ENCODE measurements at places on chromosomes 2 and 18. TPM values are rescaled to one million over a fixed set of nuclear protein-coding genes. Genes with fewer than 3 reads are reported as not detected.
A peak's percentile ranks its signal among the peaks of the same experiment; 100 is the strongest.

GRCh38 chr2:140295767-140296166 lies 1515.6 kb upstream of the NXPH2 start:
- no peak overlapping the region for H3K27ac ChIP-seq
- H3K36me3 ChIP-seq = no peaks in the 10 kb centered on the region
- H3K27me3 ChIP-seq = no peaks in the 10 kb centered on the region
- no peaks in the 10 kb centered on the region for H3K4me1 ChIP-seq
- no peak overlapping the region for H3K4me3 ChIP-seq
- no peak for ATAC-seq

Gene EVX2
- total RNA-seq = 0.08 TPM

DNA sequence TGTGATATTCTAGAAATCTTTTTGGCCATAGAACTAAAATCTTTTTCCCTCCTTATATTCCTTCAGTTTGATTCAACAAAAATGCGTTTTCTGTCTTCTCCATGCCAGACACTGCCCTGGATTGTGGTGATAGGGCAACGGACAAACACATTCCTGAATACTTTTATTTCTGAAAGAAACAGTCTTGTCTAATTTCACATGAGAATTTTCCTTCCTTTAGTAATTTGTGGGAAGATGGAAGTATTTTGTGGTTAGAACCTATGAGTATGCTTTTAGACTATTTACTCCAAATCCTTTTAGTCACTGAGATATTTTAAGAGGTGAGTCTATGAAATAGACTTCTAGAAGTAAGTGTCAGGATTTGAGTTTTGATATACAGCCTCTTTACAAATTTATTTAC lies 49.6 kb downstream of the COL5A2 start:
- no peaks in the 10 kb centered on the region for H3K27me3 ChIP-seq
- H3K27ac ChIP-seq = no peak overlapping the region
- ATAC-seq = no peak
- peaks cover 5% of the 10 kb centered on the region for H3K4me1 ChIP-seq
- no peaks in the 10 kb centered on the region for H3K36me3 ChIP-seq

Gene RTP5
- not detected for total RNA-seq

DNA sequence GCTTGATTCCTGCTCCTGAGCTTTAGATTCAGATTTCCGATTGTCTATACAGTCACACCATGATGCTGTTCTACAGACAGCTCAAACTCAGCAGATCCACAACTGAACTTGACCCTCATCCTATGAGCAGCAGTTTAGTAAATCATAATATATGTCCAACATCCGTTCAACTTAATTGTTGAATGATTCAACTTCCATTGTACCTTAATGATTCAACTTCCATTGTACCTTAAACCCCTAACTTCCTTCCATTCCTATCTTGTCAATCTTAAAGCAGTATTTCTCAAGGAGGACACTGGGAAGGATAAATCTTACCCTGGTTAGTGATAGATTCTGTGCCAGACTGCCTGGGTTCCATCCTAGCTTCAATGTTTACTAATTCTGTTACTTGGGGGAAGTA lies 60.1 kb downstream of the PIGN start:
- no peak overlapping the region for H3K4me3 ChIP-seq
- H3K36me3 ChIP-seq = no peaks in the 10 kb centered on the region
- no peak overlapping the region for H3K27ac ChIP-seq
- no peaks in the 10 kb centered on the region for H3K4me1 ChIP-seq

DNA sequence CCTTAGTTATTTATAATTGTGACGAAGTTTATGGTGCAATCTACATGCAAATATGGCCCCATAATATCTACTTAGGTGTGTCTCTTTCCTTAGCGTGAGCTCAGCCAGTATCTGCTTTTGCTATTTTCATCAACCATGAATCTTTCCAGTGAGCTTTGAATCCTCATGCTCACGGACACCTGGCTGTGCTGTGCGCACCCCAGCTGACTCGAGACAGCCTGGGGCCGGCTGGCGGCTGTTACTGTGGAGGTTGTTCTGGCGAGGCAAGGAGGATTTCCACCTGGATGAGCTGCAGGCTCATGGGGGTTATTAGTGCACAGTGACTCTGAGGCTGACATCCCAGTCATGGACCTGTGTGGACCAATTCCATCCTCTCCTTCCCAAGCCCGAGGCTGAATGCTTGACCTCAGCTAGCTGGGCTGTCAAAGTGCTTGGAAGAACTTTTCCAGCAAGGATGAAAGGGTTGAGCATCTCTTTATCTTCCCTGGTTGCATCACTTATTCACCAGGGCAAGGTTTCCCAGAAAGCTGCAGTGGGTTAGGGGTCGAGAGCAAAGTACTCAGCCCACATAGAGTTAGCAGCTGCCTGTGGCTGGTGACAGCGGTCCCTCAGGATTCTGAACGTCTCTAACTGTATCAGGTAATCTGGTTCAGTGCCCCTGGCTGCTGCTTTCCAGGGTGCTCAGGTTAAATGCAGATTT lies 141.7 kb downstream of the ARL4C start:
- H3K27me3 ChIP-seq = peaks cover 4% of the 10 kb centered on the region
- no peaks in the 10 kb centered on the region for H3K36me3 ChIP-seq
- no peaks in the 10 kb centered on the region for H3K4me1 ChIP-seq

DNA sequence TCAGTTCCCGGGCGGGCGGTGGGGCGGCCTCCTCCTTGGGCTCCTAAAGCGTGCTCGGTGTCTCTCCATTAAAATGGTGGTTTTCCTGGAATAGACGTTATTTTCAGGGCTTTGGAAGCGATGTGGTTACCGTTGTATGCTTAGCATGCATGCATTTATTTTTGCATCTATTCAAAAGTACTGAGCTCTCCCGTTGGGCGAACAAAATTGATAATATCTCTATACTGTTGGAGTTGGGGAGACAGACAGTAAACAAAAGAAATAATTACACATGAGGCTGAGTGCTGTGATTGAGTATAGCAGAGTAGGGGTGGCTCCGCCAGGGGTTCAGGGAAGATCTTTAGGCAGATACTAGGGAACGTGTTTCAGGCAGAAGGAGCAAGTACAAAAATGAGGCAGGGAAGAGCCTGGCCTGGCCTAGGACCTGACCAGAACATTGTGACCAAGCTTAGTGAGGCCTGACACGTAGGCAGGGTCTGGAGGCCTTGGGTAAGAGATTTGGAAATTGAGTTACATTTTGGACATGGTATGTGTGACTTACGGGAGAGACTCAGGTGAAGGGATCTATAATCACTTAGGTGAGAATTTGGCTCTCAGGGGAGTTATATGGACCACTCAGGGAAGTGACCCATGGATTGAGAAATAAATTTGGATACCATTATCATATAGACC lies 674 bp downstream of the NCAPH start:
- H3K4me3 ChIP-seq = peak overlapping the region; percentile 70
- peaks cover 16% of the 10 kb centered on the region for H3K4me1 ChIP-seq
- H3K27me3 ChIP-seq = no peaks in the 10 kb centered on the region
- ATAC-seq = no peak
- peak overlapping the region; percentile 89 for H3K27ac ChIP-seq
- H3K36me3 ChIP-seq = no peaks in the 10 kb centered on the region

Gene CHRNG
- total RNA-seq = not detected

DNA sequence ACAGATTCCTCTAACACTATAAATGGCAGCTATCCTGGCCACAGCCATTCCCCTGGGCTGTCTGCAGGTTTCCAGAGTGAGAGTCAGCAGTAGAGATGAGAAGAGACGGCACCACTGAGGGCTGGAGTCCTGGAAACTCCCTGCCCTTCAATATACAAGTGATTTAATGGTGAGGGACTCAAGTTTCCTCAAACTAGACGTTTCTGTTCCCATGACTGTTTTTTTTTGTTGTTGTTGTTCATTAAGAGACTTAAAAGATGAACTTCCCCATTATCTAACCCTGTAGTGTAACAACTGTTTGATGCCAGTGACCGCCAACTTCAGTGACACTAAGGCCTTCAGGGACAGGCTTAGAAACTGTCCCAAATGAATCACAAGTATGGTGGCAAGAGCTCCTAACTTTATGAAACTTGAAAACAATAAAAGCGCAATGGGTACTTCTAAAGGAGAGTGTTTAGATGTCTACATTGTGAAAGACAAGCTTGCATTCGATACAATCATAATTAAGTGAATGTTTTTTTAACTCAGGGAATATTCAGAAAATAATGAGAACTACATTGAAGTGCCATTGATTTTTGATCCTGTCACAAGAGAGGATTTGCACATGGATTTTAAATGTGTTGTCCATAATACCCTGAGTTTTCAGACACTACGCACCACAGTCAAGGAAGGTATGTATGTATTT lies 34.0 kb downstream of the IL1R2 start:
- H3K4me3 ChIP-seq = no peak overlapping the region
- no peaks in the 10 kb centered on the region for H3K36me3 ChIP-seq
- H3K4me1 ChIP-seq = peaks cover 47% of the 10 kb centered on the region

Gene NAT8
- total RNA-seq = not detected

- no peak for ATAC-seq
- no peak overlapping the region for H3K27ac ChIP-seq
- H3K27me3 ChIP-seq = peaks cover 6% of the 10 kb centered on the region
- no peaks in the 10 kb centered on the region for H3K4me1 ChIP-seq
- H3K36me3 ChIP-seq = no peaks in the 10 kb centered on the region
Observed at GRCh38 chr2:70746094-70746974, 21.7 kb downstream of the ADD2 start.

Gene SERPINB12
- total RNA-seq = not detected

DNA sequence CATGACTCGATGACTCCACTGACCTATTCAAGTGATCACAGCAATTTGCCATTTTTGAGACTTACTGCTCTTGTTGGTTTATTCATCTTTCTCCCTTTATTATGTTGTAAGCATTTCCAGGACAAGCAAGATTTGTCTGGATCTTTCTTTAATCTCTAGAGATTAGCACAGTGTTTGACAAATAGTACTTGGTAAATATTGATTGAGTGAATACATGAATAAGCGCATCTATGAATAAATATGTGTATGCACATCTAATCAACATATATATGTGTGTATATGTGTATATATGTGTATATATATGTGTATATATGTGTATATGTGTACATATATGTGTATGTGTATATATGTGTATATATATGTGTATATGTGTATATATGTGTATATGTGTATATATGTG lies 7.3 kb downstream of the TMX3 start:
- H3K27ac ChIP-seq = no peak overlapping the region
- H3K4me1 ChIP-seq = no peaks in the 10 kb centered on the region
- peaks cover 7% of the 10 kb centered on the region for H3K36me3 ChIP-seq

DNA sequence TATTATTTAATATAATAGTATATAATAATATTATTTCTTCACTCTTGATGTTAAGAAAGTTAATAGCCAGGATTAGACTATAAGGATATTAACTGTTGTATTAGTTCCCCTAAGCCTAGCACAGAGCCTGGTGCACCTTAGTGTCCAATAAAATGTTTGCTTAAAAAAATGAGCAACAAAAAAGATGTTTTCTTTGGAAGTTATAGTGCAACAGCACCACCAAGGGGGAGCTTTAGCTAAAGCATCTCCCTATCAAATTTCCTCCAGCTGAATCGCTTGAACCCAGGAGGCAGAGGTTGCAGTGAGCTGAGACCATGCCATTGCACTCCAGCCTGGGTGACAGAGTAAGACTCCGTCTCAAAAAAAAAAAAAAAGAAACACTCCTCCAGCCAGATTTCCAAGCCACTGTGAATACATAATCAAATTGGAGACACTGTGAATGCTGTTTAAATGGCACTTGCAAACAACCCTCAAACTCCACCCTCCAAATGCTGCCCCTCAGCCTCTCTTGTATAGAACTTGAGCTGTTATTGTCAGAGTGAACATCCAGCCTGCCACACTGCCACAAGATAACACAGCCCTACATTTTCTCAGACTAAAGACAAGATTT lies 221.9 kb downstream of the DYM start:
- H3K4me3 ChIP-seq = no peak overlapping the region
- H3K4me1 ChIP-seq = no peaks in the 10 kb centered on the region
- peaks cover 12% of the 10 kb centered on the region for H3K36me3 ChIP-seq
- H3K27me3 ChIP-seq = no peaks in the 10 kb centered on the region
- ATAC-seq = no peak

DNA sequence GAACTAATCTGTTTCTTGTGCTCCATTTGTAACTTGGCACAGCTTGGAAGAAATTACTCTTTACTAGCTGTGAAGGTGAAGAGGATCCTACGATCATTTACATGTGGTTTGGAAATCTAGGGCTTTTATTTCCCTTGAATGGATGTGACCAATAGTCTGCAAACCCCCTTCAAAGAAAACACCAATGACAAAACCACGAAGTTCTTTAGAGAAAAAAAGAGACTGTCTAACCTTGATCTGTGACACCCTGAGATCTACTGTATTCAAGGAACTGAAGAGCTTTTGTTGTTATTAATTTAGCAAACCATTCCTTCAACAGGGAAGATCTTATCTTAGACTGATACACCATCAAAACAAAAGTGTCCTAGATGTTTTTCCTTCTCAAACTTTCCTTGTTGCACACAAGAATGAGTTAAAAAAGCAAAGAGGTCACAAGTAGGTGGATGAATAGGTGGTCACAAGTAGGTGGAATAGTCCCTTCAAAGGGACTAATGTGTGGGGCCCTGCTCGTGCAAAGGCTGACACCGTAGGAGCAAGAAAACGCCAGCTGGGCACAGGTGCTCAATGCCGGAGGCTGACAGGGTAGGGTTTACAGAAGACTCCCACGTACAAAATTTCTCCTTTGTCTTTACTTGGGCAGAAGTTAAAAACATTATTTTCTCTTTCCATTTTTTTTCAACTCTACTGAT lies 95.6 kb upstream of the ITGB6 start:
- ATAC-seq = no peak
- peaks cover 62% of the 10 kb centered on the region for H3K4me1 ChIP-seq
- H3K27ac ChIP-seq = no peak overlapping the region

DNA sequence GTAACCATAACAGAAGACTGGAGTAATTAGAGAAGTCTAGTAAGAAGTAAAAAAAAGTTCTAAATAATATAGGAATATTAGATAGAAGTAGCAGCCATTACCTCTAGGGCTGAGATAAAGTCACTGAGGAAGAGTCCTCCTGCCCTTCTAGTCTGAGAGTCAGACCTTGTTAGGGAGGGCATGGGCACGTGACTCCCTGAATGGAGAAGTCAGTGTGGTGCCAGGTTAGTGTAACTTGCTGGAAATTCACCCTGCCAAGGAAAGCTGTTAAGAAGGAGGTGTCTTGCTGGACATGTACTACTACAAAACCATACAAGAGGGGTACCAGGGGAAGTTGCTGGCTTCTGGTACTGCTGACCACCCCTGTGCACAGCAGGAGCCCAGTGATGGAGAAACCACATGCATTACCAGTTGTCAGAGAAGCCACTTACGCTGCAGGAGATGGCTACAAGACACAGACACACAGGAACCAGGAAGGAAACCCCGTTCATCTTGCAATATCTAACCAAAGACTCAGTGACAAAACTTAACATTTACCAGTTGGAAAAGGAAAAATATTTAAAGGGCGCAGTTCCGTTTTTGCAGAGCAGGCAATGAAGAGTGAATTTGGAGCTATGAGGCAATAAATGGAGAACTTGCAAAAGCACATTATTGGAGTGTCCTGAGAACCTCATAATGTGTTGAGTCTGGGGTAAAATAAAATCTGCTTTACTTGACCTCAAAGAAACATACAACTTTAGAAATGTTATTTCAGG lies 77.2 kb upstream of the TLK1 start:
- no peak for ATAC-seq
- H3K36me3 ChIP-seq = no peaks in the 10 kb centered on the region

Gene TXNDC2
- total RNA-seq = not detected

GRCh38 chr2:181022652-181023051 lies 42.2 kb downstream of the UBE2E3 start:
- no peak overlapping the region for H3K27ac ChIP-seq
- no peaks in the 10 kb centered on the region for H3K27me3 ChIP-seq
- H3K4me1 ChIP-seq = peaks cover 6% of the 10 kb centered on the region
- no peak for ATAC-seq
- H3K36me3 ChIP-seq = no peaks in the 10 kb centered on the region
- H3K4me3 ChIP-seq = no peak overlapping the region

Gene CCDC85A
- total RNA-seq = 2.6 TPM

GRCh38 chr2:41610501-41611190 lies 437.2 kb upstream of the PKDCC start:
- no peaks in the 10 kb centered on the region for H3K27me3 ChIP-seq
- peak; percentile 74 for ATAC-seq
- H3K4me3 ChIP-seq = peak overlapping the region; percentile 15
- H3K36me3 ChIP-seq = no peaks in the 10 kb centered on the region

All from gastroesophageal sphincter (tissue), 4 donors.